PC-3 (cell line): ENCODE measurements at places on chromosomes 4 and X. TPM values are rescaled to one million over a fixed set of nuclear protein-coding genes. Genes with fewer than 3 reads are reported as not detected.

The ADH7 gene
- not detected in 2 replicates for total RNA-seq

The RPL36A gene
- total RNA-seq, result 914 and 1,023 TPM in 2 replicates

The NKX6-1 gene
- 0.52 and 0.62 TPM in 2 replicates for total RNA-seq

The MSX1 gene
- total RNA-seq, result 7.5 and 10.4 TPM in 2 replicates

The TLL1 gene
- 4.8 and 5.0 TPM in 2 replicates for total RNA-seq

The EMD gene
- total RNA-seq, result 46.8 and 49.0 TPM in 2 replicates

The BTC gene
- total RNA-seq, result 7.5 and 12.8 TPM in 2 replicates

The ZNF674 gene
- total RNA-seq, result 8.2 and 9.0 TPM in 2 replicates

The RAB39B gene
- total RNA-seq, result 0.04 TPM in 1 of 2 replicates, not detected in the other

The GAGE2A gene
- not detected in 2 replicates for total RNA-seq

The MXRA5 gene
- not detected in 2 replicates for total RNA-seq

The PRMT9 gene
- total RNA-seq, result 4.6 and 6.5 TPM in 2 replicates

The SPARCL1 gene
- not detected in 2 replicates for total RNA-seq
